ENCODE measurements at places on chromosomes 4 and X.

DNA sequence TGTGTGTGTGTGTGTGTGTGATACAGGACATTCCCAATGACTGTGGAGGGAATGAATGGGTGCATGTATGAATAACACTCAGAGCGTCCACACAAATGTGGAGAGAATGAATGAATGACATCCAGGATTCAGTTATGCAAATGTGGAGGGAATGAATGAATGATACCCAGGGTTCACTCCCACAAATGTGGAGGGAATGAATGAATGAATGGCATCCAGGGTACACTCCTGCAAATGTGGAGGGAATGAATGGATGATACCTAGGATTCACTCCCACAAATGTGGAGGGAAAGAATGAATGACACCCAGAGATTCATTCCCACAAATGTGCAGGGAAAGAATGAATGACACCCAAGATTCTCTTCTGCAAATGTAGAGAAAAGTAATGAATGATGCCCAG lies 36.0 kb upstream of the ASMTL start:
- no peak for DNase-seq

DNA sequence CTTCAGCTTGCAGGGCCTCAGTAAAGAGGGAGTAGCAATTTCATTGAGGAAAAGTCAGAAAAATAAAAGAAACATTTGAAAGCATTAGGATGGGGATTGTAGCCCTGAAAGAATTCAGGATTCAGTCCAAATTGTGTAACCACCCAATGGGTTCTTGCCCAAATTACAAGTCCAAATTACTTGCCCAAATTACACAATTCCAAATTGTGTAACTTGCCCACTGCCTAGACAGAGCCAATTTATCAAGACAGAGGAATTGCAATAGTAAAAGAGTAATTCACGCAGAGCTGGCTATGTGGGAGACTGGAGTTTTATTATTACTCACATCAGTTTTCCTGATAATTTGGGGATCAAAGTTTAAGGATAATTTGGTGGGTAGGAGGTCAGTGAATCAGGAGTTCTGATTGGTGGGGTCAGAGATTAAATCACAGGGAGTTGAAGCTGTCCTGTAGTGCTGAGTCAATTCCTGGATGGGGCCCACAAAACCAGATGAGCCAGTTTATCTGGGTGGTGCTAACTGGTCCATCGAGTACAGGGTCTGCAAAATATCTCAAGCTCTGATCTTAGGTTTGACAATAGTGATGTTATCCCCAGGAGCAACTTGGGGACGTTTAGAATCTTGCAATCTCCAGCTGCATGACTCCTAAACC lies 18.1 kb upstream of the PAGE5 start:
- DNase-seq, result peak; percentile 8

- no peak for DNase-seq
Measured at GRCh38 chr4:15131551-15131950, 129.3 kb downstream of the CPEB2 start.

DNA sequence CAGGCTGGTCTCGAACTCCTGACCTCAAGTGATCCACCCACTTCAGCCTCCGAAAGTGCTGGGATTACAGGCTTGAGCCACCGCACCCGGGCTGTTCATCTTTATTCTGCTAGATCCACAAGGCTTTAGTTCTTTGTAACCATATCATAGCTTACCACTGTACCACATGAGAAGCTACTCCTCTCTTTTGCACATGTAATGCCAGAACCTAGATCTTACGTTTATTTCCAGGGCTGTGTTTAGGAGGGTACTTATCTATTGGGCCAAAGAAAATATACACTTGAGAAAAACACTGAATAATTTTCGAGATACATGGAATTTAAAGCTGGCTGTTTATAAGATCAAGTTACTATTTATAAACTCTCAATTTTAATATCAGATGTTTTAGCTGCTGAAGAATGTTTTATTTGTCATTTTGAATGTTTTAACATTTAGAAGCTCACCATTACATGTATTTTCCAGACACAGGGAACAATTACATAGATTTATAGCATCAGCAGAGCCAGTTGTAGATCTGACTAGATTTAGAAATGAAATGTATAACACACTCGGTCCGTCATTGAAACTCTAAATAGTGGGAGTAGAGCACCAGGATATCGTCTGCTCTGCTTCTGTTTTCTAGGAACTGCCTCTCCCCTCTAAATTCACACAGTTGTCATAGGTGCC lies 155.3 kb upstream of the HAND2 start:
- DNase-seq, result no peak

DNA sequence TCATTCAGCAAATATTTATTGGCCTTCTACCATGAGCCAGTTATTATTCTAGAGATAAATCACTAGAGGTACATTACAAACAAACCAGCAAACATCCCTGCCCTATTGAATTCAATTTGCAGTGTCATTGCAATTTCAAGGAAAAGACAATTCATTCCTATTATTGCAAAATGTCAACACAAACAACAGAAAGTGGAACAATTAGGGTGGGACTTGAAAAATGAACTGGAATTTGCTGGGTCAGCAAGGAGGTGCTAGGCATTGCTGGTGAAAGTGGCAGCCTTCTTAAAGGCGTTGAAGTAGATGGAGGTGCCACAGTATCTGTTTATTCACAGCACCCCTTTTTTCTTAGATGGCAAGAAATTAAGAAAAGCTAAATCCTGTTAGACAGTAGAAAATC lies 224.0 kb upstream of the BMP3 start:
- DNase-seq, result no peak

DNA sequence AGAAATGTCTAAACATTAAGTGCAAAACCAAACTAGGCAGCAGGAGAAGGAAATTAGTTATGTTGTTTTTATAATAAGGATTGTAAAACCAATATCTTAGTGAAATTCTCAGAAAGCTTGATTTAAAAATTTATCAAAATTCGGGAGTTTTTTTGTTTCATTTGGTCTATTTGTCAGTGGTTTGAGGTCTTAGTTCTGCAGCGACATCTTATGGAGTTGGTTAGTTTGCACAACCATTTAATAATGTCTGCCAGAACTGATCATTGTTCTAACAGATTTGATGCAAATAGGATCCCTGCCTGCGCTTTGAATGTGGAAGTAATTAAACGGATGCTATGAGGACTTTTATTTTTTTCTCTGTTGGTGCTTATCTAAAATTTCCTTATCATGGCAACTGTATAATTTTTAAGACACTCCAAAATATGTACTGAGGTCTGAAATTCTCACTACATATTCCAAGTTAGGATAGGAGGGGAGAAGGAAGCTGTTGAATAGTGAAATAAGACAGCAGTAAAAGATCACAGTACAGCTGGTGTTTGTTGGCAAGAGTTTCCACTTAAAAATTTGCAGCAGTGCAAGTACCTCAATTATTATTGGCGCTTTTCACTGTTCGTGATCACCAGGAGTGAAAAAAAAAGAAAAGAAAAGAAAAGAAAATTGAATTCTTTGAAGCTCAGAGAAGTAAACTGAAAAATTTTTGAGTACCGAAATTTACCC lies 2521.4 kb downstream of the ARAP2 start:
- DNase-seq, result peak; percentile 15

GRCh38 chr4:37865450-37865849 lies 25.4 kb upstream of the TBC1D1 start:
- DNase-seq, result no peak

- no peak for DNase-seq
Measured at GRCh38 chrX:119602701-119603255, 3.4 kb downstream of the NKRF start.

GRCh38 chrX:41889317-41890025 lies 33.9 kb downstream of the CASK start:
- DNase-seq, result no peak

- no peak for DNase-seq
Measured at GRCh38 chr4:39731908-39732307, 34.0 kb downstream of the UBE2K start.

DNA sequence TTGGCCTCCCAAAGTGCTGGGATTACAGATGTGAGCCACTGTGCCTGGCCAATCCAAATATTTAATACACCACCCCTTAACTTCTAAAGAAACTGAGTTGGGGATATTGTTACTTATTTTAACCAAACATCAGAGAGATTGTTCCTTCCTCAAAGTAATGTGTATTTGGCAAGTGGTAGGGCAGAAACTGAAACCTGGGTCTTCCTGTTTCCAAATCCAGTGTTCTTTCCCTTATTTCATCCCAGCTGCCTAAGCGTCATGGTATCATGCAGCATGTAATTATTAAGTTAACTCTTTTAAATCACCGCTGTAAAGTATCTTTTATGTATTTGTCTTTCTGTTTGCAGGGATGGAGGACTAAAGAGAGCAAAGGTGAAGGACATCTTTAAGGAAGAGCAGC lies 68.4 kb downstream of the GPAT3 start:
- no peak for DNase-seq

GRCh38 chr4:96170198-96170597 lies 330.3 kb downstream of the PDHA2 start:
- no peak for DNase-seq

DNA sequence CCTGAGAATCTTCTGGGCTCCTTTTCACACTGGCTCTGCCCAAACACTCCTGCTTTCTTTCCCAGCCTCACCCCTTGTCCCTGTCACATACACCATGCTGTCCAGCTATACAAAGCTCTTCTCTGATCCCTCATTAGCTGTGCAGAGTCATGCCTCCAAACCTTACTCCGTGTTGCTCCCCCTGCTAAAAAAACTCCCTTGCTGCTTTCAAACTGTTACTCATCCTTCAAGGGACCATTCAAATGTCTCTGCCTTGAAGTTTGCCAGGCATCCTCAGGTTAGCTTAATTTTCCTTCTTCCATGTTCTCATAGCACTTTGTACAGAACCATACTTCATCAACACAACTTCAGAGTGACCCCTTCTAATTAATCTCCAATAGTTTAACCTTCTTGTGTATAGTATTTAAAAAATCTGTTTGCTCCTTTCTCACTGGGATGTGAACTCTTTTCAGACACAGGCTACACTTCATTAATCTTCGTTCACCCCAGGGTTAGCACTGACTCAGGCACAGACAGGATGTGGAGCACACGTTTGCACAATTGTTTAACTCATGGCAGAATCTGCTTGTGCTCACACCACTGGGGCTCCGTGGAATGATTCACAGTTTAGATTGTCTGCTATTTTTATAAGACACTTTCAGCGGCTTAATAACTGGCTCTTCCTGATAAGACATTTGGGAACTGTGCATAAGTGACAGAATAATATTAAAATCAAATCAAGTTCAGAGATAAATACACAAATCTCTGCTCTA lies 21.4 kb upstream of the SEL1L3 start:
- peak; percentile 41 for DNase-seq

GRCh38 chr4:174973336-174973735 lies 55.2 kb downstream of the ADAM29 start:
- no peak for DNase-seq

- peak; percentile 95 for DNase-seq
Measured at GRCh38 chr4:158209825-158210807, at the start of gene TMEM144. Gene TMEM144, plus strand, starts transcription at chr4:158210486. Its CDS starts 2,182 bp downstream, at chr4:158212668.

DNA sequence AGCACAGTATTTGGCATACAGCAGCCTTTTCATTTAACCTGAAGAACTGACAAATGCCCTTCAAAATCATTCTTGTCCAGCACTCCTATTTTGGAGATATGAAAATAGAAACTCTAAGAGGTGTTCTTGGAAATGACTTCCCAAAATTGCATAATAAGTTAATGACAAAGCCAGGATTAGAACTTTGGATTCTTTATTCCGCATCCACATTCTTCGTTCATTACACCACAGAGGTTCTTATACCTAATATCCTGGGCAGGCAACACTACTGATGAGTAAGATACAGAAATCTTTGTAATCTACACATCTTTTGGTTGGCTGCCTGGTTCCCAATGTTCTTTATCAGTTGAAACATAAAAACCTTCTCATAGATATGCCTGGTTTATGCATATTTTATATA lies 5.9 kb downstream of the COL25A1 start:
- no peak for DNase-seq

DNA sequence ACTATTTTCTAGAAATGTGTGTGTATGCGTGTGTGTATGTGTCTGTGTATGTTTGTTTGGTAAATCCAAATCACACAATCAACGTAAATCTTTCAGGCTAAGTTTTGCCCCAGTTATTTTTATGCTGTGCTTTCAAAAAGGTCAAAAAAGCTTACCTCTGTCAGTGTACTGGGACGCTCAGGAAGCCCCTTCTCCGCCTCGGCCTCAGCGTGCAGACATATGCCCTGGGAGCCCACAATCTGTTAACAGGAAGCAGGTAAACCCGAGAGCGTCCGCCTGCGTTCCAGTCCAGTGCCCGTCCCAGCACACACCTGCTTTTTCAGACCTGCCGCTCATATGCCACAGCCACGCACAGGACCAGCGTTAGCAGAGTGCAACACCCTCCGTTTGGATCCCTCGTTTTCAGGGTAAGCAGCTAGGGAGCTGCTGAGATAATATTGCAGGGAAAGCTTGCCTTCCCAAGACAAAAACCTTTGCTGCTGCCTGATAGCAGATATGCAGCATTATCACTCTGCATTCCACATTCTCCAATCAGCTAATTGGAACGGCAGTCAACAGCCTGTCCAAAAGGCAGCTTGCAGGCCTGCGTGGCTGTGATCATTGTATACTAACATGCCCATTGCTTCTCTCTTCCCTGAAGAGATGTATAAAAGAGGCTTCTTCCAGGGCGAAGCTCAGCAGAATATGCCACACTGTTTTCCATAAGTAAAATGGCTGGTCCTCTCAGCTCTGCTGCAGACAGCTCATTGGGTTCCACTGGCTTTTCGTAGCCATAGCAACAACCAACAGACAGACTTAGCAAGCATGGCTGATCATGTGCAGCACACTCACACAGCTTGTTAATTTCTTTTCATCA lies at the start of gene SORBS2:
TSS of gene SORBS2 (minus strand) at position 686 of the 856 bp plus-strand sequence. CDS start 121,623 bp downstream, outside the sequence.
- no peak for DNase-seq

DNA sequence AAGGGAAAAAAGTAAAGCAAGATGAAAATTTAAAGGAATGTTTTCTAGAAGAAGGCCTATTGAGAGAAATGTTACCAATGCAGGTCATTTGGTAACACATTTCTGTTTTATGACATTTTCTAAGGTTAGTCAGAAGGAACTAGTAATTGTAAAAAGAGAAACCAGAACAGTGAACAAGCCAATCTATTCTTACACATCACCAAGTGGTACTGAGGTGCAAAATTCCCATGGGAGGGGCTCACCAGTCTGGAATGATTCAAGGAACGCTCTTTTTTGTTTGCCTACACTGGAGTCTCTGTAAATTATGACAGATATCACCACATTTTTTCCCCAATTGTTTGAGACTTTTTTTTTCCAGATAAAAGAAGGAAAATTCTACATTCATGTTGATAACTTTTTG lies 404.7 kb upstream of the CNKSR2 start:
- DNase-seq, result no peak

DNA sequence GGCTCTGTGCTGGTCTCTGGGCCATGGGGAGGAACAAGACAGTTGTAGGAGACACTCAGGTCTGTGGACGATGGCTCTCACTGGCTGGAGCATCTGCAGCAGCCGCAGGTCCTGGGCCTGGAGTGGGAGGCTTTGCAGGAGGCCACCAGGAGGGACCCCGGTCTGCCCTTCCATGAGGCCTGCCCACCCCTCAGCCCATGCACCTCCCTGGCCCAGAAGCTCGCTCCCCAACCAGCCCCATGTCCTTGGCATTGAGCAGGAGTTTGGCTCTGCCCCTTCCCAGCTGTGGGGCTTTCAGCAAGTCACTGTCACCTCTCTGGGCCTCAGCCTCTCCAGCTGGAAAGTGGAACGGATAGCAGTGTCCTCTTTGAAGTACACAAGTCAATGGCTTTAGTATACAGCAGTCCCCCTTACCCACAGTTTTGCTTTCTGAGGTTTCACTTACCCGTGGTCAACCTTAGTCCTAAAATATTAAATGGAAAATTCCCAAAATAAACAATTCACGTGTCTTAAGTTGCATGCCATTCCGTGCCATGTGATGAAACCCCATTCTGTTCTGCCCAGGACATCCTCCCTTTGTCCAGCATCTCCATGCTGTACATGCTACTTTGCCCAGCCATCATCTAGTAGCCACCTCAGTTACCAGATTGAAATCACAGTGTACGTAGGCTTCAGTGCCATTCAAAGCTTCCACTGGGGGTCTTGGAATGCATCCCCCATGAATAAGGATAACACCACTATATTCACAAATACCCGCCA lies 104.0 kb downstream of the CPZ start:
- DNase-seq, result no peak

All from AG20443 (cell line).